Hematopoietic multipotent progenitor cell (in vitro differentiated cells): ENCODE measurements at places on chromosomes 5 and 9.
A peak's percentile ranks its signal among the peaks of the same experiment; 100 is the strongest.

DNA sequence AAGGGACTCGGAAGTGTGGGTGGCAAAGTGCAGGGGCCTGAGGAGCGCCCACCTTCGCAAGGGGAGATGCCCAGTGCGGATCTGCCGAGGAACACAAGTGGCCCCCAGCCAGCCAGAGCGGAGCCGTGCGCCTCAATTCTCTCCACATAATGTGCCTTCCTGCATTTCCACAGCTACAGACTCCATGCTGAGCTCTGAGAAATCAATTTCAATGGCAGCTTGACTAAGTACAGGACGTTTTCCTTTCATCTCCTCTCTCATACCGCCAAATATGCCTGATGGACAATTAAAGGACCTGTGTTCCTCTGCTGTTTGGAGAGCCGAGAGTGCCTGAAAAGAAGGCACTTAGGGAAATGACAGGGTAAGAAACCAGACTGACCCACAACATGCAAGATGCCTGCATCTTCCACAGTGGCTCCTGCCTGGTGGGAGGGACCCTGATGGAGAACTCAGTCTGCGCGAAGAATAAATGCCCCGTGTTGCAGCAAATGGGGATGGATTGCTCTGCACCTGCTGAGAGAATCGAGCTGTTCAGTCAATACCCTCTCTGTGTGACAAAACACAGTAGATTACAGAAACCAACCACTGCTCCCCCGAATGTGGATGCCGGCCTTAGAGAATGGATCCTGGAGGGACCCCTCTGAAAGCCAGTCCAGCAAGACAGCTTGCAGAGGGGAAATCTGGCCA, 38.6 kb upstream of the OLFM1 start:
- no peak for DNase-seq

DNA sequence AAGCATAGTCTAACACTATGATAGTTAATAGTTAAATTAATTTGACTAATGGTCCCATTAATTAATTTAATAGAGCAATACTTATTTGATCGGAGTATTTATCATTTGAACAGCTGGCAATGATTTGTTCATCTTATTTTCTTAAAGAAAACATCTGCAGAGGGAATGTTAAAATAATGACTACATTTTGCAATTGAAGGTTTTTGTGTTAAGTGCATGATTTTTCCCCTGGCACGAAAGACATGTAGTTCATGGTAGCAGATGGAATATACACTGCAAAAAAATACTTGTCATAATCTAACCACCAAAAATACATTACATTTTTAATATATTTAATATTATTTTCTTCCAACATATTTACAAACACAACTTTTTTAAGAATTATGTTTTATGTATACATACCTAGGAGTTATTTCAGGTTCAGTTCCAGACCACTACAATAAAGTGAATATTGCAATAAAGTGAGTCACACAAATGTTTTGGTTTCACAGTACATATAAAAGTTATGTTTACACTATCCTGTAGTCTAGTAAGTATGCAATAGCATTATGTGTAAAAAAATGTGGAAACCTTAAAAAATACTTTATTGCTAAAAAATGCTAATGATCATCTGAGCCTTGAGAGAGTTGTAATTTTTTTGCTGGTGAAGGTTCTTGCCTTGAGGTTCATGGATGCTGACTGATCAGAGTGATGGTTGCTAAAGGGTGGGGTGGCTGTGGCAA, 292.6 kb upstream of the DAB2 start:
- no peak for DNase-seq

- no peak for DNase-seq
Observed at GRCh38 chr9:13269589-13270452, 9.7 kb downstream of the MPDZ start.

GRCh38 chr5:18043344-18043743, 409.1 kb downstream of the TAF11L14 start:
- DNase-seq = no peak

- DNase-seq = peak; percentile 10
Observed at GRCh38 chr5:44536650-44537260, 147.5 kb upstream of the FGF10 start.

GRCh38 chr5:173065155-173065554, 9.0 kb downstream of the CREBRF start:
- peak; percentile 42 for DNase-seq
